ENCODE measurements at places on chromosomes 6 and 20.

DNA sequence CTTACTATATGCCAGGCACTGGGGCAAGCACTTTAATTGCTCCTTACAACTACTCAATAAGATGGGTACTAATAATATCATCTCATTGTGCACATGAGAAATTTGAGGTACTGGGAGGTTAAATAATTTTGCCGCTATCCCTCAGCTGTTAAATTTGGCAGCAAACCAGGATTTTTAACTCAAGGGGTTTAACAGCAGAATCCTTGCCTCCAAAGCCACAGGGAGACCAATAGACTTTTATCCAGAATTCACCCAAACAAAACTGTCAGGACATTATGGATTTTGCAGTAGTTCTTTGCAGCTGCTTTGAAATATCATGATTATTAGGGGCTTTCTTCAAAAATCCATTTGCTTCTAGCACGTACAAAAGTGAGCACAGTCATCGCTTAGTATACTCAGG is 136.2 kb downstream of the RPS12 start:
- no peak for DNase-seq

DNA sequence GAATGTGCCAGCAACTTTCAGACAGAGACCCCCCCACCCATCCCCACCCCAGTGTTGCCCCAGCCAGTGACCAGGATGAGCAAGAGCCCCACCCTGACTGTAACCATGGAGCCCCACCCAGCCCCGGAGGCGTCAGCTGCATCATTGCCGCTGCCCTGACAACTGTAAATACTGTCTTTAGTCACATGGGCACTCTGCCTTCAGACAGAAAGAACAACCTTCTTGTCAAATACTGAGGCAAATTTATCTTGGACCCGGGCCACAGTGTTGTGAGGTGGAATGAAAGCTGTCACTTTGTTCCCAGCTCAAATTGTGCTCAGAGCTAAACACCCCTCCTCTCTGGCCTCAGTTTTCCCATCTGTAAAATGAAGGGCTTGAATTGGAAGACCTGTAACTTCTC is 23.7 kb downstream of the MOCS3 start:
- peak; percentile 27 for DNase-seq

DNA sequence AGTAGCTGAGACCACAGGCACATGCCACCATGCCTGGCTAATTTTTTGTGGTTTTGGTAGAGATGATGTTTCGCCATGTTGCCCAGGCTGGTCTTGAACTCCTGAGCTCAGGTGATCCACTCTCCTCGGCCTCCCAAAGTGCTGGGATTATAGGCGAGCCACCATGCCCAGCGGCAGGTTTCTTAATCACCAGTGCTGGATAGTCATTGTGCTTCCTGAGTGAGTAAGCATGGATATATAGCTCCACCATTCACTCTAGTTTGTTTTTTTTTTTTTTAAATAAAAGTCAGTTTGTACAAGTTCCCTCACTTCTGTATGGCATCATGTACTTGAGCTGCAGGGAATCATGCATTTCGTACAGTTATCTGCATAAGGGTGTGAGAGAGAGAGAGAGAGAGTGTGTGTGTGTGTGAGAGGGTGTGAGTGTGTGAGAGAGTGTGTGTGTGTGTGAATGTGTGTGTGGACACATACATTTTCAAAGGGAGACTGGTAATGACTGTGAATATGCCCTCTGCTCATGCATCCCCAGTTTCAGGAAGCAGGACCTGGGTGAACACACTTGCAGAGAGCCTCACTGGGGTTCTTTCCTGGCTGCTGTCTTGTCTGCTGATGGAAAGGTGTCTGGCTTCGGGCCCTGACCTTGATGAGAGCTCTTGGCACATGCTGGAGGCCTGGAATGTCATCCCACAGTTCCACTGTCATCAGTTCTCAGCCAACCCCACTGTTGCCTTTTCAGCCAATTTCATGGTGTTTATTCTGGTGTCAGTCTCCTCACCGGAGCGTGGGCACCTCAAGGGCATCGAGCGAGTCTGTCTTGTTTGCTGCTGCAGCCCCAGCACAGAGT is 65.0 kb upstream of the XRN2 start:
- no peak for DNase-seq

DNA sequence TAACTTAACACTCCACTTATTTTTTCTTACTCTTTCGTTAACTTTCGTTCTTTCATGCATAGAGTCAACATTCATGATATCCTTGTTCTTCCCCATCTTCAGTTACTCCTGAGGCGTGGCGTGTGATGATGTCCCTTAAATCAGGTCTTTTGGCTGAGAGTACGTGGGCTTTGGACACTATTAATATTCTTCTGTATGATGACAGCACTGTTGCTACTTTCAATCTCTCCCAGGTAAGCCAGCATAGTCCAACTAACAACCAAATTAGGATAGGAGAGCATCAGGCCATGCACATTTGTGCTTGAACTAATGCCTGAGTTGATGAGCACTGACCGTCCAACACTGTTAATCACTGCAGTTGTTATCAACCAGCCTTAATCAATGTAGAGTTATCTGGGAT is 119.6 kb downstream of the TMEM242 start:
- DNase-seq = no peak

GRCh38 chr6:127456465-127456864 is 2.7 kb downstream of the KIAA0408 start:
- DNase-seq = no peak

- no peak for DNase-seq
Measured at GRCh38 chr6:167663784-167664443, 162.8 kb upstream of the AFDN start.

DNA sequence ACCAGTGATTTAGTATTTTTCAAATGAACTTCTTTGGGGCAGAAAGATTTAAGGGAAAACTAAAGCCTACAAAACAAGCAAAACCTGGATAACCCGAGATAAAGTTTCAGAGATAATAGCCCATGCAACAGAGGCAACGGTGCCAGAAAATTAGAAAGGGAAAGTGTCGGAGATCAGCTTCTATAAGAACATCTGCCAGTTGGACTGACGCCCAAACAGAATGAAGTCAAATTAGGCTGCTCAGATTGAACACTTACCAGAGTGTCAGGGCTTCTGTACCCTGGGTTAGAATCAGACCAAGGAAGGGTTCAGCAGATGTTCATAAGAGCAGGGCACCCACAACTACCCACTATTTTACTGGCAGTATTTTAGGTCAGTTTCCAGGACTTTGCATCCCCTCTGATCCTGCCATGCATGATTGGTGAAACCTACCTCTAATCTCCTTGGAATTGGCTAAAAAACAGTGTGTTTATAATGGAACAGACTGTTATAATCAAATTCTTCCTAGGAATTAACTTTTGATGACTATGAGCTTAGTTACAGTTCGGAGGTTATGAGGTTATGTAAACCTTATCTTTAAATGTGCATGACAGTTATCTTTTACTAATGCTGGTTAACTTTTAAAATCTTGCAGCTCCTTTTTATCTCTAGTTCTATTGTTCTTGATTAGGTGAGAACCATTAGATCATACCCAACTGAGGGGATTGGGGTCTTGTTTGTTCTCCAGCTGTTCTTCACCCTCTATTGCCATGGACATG is 13.1 kb downstream of the BMP2 start:
- DNase-seq = no peak

DNA sequence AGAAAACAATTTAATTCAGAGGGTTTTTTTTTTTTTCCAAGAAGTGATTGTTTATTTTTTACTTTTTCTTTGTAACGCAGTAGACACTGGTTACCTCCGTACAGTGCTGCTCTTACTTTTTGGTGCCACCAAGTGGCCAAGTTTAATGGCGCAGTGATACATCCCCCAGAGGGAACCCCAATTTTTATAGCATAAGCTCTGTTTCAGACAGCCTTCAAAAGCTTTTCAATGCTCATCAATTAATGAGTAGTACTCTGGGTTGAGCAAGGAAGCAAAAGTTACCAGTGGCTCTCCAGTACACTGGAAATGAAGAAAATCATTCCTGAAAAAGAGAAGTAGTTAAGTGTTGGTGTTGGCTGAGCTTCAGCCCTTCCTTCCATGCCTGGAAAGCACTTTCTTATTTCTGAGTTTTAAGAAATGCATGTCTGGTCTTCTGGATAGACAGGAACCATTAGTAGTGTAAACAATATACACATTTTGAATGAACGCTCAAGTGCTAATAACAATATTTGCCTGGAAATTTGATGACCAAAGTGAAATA is 129.1 kb upstream of the SMLR1 start:
- peak; percentile 61 for DNase-seq

DNA sequence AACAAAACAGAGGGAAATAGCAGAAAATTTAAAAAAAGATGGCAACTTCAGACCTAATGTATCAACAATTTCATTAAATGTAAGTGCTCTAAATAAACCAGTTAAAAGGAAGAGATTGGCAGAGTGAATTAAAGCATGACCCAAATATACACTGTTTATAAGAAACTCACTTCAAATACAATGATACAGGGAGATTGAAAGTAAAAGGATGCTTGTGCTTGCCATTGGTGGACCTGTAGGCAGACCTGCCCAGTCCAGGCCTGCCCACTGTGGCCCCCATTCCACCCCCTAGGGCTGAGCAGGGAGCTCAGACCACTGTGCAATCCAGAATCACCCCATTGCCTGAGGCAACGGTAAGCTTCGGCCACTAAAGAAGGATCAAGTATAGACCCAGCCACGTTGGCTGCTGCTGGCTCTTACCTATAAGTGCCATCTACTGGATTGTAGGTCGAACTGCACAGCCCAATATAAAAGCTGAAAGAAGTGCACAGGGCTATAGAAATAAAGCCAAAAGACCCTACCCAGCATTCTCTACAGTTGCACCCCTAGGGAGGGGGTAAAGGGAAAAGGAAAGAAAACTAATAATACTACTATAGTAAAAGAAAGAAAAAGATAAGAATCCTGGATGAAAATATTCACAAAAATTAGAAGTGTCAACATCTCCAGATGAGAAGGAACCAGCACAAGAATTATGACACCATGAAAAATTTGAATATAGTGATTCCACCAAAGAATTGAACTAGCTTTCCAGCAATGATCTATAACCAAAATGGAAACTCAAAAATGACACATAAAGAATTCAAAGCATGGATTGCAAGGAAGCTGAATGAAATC is 36.1 kb downstream of the PSMB1 start:
- peak; percentile 70 for DNase-seq

DNA sequence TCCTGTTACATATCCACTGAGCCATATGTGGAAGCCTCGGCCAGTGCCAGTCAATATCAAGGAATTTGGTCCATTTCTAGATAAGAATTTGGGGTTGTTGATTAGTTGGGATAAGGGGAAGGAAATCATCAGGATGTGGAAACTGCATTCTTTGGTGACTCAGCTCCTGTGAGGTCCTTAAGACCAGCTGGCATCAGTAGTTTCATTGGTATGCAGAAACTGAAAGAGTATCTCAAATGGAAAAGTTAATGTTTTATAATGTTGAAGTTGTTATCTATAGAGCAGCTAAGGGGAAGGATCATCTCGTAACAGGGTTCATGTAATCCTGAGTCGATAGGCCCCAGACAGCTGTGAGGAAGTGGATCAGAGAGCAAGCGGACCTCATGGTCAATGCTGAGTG is 87.9 kb upstream of the PRND start:
- DNase-seq = no peak

GRCh38 chr6:13507306-13507860 is 20.0 kb upstream of the GFOD1 start:
- DNase-seq = no peak

DNA sequence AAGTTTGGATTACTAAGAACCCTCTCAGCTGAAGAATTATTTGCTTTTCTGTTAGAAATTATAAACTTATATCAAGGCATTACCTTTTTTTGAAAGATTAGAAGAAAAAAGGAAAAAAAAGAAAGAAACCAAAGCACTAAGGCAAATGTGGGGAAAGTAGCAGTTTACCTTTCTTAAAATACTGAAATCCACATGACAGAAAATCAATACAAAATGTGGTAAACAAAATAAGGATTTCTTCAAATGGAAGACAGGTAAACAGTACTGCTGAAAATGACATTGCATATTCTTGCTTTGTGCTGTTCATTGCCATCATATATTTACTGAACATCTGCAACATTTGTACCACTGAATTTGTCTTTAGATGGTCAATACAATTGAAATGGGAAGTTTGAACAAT is 411.2 kb upstream of the PLCB4 start:
- DNase-seq = no peak

- DNase-seq = no peak
Measured at GRCh38 chr20:36839150-36839549, 36.8 kb upstream of the TLDC2 start.

DNA sequence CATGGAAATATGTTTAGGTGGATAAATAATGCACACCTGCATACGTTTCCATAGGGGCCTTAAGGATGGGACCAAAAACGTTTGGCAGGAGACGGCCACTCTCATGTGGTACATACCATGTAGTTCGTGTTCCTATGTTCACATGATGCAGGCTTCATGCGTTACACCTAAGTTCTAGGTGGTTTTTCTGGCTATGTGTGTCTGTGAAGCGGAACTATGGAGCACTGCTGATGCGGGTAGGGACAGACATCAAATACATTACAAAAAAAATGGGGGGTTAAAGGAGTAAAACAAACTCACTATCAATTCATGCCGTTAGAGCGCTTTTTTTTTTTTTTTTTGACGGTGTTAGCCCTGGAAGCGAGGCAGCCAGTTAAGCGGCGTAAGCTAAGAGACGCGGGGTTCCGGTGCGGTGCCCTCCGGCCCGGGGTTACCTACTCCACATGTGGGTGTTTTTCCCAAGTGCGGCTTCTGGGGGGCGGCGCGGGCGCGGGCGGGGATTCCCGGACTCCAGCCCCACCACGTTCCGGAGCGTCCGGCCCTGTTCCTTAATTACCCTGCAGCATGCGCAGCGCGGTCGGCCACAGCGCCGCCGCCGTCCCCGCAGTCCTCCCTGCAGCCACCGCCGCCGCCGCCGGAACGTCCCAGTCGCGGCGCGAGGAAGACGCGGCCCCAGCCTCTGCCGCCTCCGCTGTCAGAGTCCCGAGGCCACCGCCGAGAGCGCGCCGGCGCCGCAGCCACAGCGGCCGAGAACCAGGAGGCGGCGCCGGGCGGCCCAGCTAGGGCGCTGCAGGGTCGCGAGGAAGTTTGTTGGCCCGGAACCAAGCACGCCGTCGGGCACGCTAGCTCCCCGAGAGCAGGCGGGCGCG is 648 bp downstream of the COL19A1 start:
- peak; percentile 7 for DNase-seq

- no peak for DNase-seq
Measured at GRCh38 chr6:135906542-135906941, 55.0 kb downstream of the PDE7B start.

- DNase-seq = no peak
Measured at GRCh38 chr6:9984607-9985006, 430.3 kb downstream of the TFAP2A start.

DNA sequence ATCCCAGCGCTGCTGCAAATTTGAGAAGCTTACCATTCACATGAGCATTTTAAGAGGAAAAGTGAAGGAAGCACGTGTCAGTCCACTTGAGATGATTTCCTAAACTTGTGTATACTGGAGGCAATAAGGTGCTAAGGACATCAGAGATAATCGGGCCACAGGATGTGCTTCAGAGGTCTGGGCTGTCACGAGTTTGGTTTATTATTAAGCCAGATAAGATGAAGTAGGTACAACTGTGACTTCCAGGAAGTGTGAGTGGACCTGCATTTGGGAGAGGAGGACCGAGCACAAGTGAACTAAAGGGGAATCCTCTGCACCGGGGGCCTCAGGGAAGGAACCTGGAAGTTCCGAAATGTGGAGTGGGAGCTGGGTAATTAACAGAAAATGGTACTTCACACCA is 1.4 kb downstream of the SAMD5 start:
- no peak for DNase-seq

- no peak for DNase-seq
Measured at GRCh38 chr6:18501663-18502013, 114.5 kb downstream of the RNF144B start.
